ENCODE measurements at places on chromosomes 6 and 20. TPM values are rescaled to one million over a fixed set of nuclear protein-coding genes. Genes with fewer than 3 reads are reported as not detected.
A peak's percentile ranks its signal among the peaks of the same experiment; 100 is the strongest.

GRCh38 chr20:24723186-24723585 lies 225.9 kb upstream of the CST7 start:
- H3K4me1 ChIP-seq = no peaks in the 10 kb centered on the region
- peaks cover 8% of the 10 kb centered on the region for H3K27me3 ChIP-seq
- no peak overlapping the region for H3K4me3 ChIP-seq

GRCh38 chr6:84309336-84309735 lies 81.9 kb upstream of the CEP162 start:
- H3K4me3 ChIP-seq = no peak overlapping the region
- no peak overlapping the region for H3K27ac ChIP-seq
- no peaks in the 10 kb centered on the region for H3K36me3 ChIP-seq
- no peaks in the 10 kb centered on the region for H3K27me3 ChIP-seq
- no peaks in the 10 kb centered on the region for H3K4me1 ChIP-seq

DNA sequence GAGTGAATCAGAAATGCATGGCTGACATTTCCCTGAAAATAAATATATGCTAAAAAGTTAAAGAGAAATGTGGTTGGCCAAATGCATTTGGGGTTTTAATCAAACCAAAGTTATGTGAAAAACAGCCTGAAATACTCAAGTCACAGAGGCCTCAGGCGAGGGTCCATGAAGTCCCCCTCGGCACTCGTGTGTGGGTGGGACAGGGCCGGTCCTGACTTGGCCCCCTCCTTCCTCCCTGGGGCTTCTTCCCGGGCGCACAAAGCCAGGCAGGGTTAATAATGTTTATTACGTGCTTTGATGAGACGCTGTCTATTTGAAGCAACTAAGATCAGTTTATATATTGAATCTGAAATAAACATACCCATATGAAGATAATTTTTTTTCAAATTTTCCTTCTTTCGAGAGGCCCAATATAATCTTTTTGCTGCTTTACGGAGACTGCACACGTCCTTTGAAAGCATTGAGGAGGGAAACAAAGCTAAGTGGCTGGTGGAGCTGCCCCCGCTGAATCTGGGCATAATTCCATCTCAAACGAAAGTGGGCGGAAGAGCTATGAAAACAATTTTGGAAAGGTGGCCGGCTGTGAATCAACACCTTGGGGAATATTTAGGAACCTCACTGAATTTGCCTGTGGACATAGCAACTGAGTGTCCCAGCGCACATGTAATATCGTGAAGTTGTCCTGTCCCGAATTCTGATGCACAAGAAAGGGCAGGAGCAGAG lies 55.8 kb upstream of the SMOC2 start:
- no peaks in the 10 kb centered on the region for H3K27me3 ChIP-seq
- DNase-seq = peak; percentile 36
- no peaks in the 10 kb centered on the region for H3K36me3 ChIP-seq
- no peaks in the 10 kb centered on the region for H3K4me1 ChIP-seq
- H3K4me3 ChIP-seq = no peak overlapping the region
- no peak overlapping the region for H3K27ac ChIP-seq

DNA sequence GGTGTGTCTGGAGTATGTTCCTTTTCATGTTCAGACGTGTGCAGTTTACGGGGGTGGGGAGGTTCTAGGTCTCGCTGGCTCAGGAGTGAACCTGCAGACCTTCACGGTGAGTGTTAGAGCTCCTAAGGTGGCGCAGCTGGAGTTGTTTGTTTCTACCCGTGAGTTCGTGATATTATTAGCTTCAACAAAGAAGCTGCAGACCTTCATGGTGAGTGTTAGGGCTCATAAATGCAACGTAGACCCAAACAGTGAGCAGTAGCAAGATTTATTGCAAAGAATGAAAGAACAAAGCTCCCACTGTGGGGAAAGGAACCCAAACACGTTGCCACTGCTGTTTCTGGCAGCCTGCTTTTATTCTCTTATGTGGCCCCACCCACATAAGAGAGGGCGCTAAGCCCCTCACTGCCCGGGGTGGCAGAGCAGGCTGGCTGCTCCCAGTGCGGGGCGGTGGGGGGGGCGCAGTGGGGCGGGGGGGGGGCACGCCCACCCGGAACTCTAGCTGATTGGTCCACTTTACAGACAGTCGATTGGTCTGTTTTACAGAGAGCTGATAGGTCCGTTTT lies 41.3 kb upstream of the GMPR start:
- no peaks in the 10 kb centered on the region for H3K27me3 ChIP-seq
- no peaks in the 10 kb centered on the region for H3K36me3 ChIP-seq
- no peaks in the 10 kb centered on the region for H3K4me1 ChIP-seq
- no peak for DNase-seq

- no peaks in the 10 kb centered on the region for H3K27me3 ChIP-seq
- peak overlapping the region; percentile 43 for H3K27ac ChIP-seq
- H3K4me1 ChIP-seq = peaks cover 11% of the 10 kb centered on the region
- H3K36me3 ChIP-seq = peaks cover 78% of the 10 kb centered on the region
- DNase-seq = peak; percentile 93
- H3K4me3 ChIP-seq = peak overlapping the region; percentile 45
Measured at GRCh38 chr6:28383235-28384142, 16.1 kb downstream of the ZSCAN12 start.

The BTNL2 gene
- not detected for total RNA-seq

The IL17F gene
- total RNA-seq = not detected

The DZANK1 gene
- 3.5 TPM for total RNA-seq
